Stimulated activated CD4-positive, alpha-beta T cell treated with anti-CD3 and anti-CD28 coated beads, Interleukin-1b, Interleukin-23, amount 100 ng/mL, for 1 hour (primary cell): ENCODE measurements at places on chromosomes 11 and 22.

DNA sequence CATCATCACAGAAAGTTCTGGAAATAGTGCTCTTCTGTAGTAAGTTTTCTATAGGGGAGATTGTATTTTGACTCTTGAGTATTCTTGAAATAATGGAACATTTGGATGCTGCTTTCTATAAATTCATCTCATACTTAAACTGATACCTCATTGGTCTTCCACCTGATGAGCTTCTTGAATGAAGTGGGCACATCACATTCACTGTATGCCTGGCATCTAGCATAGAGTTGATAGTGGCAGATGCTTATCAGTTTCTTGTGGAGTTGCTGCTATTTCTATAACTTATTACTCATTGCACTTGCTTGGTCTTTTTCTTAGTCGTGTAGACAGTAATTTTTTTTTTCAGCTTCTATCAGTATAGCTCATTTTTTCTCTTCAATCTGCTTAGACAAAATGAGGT, 5.4 kb downstream of the ATXN10 start:
- no peak for DNase-seq

GRCh38 chr22:42608823-42609361, 5.8 kb downstream of the POLDIP3 start:
- no peak for DNase-seq

GRCh38 chr22:40620464-40621046, 16.0 kb downstream of the MRTFA start:
- DNase-seq = no peak

GRCh38 chr22:19394274-19395050, 37.1 kb downstream of the HIRA start:
- DNase-seq = no peak

- peak; percentile 9 for DNase-seq
Observed at GRCh38 chr11:65355013-65355775, 643 bp downstream of the TIGD3 start.

GRCh38 chr22:46951973-46952372, 189.5 kb downstream of the TBC1D22A start:
- no peak for DNase-seq
